Myocyte (in vitro differentiated cells): ENCODE measurements at places on chromosomes 6 and 20.

DNA sequence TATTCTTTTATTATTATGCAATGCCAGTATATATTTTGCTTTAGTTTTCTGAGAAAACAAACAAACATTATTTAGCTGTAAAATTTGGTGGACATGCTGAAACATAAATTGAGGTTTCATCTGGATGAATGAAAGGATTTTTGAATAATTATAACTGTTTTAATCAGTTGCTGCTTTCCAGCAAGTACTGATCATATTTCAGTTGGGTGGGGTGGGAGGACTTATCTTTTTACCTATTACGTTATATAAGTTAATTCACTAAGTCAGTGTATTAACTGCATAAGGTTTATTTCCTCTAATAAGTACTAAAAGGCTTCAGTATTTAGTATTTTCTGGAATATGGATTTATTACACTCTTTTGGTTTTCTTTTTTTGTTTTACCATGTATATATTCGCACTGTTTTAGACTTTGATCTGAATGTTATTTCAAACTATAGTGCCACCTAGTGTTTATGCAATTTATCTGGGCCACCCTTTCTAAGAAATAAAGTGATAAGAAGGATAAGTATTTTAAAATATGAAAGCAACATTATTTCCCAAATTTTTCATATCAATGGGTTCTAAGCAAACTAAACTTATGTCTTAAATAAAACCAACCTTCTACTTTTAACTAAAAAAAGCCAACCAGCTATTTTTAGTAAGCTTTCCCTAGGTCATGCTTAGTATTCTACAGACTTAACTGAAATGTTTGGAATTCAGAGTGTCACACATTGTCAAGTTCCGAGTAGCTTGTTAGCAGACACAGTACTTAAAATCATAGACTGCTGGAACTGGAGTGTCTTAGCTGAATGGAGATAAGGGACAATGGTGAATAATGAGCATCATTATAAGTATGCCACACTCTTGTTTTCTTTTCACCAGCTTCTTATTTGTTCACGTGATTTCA, 105.4 kb upstream of the MCHR2 start:
- peak; percentile 56 for DNase-seq

GRCh38 chr6:36727505-36728021, 29.9 kb downstream of the RAB44 start:
- peak; percentile 35 for DNase-seq

GRCh38 chr20:41219824-41220223, 82.5 kb downstream of the PLCG1 start:
- no peak for DNase-seq

- DNase-seq, result no peak
These were observed 160.5 kb upstream of the KCNG1 start for GRCh38 chr20:51183451-51183850.

- no peak for DNase-seq
These were observed 26.8 kb downstream of the SLC16A10 start for GRCh38 chr6:111114087-111114443.

- DNase-seq, result no peak
These were observed 304.7 kb upstream of the RGS17 start for GRCh38 chr6:153435787-153436186.

DNA sequence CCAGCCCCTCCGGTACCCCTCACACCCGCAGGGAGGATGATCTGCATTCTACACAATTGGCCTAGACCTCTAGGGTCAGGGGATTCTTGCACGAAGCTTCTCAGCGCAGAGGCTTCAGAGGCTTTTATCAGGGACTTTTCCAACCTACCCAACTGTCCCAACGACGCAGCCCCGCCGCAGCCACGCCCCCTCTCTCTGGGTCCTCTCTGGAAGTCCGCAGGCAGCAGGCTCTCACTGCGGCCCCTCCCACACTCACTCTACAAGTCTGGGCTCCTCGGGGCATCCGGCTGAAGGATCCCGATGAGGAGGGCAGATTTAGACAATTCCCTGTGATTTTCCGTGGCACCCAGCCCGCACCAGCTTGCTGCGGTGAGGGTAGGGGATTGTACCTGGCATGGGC, 227.7 kb upstream of the RNF24 start:
- no peak for DNase-seq

- peak; percentile 36 for DNase-seq
These were observed 23.7 kb downstream of the SERPINB1 start for GRCh38 chr6:2817903-2818443.

GRCh38 chr6:37623666-37624065, 74.0 kb downstream of the MDGA1 start:
- DNase-seq, result no peak

DNA sequence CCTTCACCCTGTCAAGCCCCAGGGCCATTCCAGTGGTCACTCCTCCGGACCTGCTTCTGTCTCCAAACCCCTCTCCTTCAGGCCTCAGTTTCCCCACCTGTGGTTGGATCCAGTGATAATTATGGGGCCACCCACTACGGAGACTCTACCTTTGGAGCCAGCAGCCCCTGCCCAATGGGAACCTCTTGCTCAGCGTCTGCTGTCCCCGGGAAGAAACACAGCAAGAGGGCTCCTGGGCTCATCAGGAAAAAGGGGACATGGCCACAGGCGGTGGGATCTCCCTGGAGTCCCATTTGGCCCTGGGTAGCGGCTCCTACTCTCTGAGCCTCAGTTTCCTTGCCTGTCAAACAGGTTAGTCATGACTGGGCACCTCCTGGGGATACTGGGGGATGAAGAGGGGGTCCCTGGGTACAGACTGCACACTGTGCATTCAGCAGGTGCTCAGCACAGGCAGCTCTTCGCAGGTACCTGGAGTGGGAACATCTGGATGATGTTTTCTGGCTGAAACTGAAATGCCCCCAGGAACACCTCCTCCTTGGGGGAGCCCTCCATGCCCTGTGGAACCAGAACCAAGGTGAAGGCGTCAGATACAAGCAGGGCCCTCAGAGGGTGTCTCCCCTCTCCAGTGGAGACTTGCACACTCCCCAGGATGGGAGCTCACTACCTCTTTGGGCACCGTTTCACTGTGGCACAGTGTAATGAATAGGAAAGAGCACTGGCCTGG, 19.4 kb downstream of the SUN5 start:
- DNase-seq, result no peak

DNA sequence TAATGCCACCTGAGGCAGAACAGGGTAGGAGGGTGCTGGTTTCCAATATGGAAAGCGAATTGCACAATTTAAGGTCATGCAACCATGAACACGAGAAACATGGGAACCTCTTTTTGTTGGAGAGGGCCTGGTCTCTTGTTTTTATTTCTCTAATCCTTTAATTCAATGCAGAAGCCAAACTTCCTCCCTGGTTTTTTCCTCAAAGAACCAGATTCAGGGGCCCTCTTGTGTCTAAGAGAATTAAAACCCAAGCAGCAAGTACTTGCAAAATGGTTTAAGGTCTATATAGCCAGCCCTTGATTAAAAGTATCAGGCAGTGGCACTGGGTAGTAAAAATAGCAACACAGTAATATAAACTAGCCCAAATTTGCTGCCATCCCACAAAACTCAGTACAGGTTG, 19.5 kb downstream of the GSTA4 start:
- DNase-seq, result no peak

GRCh38 chr6:28003059-28003458, 46.0 kb downstream of the OR2B6 start:
- no peak for DNase-seq

DNA sequence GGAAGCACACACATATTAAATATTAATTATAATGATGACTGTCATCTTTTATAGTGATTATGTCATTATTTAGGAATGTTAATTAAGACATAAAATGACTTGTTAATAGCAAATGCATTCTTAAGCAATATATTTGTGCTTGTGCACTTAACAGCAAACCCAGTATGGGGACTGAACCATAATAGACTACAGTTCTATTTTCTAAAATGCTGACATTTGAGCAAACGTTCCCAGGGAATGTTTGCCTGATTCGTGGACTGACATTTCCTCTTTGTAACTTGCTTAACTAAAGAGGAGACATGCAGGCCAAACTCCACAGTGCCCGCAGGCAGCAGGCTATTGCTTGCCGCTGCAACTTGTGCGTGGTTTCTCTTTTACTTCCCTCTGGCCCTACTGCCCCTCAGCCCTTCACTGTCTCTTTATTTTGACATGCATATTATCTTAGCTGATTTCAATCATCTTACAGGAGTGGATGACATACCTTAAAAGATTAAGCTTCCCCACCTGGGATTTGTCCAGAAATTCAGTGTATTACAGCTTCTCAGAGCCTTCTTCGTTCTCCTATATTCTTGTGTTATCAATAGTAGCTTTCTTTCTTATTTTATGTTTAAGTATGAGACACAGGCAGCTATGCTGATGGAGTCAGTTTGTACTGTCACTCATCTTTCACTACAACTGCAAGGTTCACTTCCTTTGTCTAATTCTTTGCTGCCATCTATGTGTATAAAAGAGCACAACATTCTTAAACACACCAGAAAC, 141.5 kb downstream of the GMDS start:
- DNase-seq, result peak; percentile 66

GRCh38 chr6:108760126-108761050, 87.8 kb upstream of the ARMC2 start:
- DNase-seq, result peak; percentile 88

GRCh38 chr6:68711386-68712000, 76.4 kb downstream of the ADGRB3 start:
- DNase-seq, result no peak

DNA sequence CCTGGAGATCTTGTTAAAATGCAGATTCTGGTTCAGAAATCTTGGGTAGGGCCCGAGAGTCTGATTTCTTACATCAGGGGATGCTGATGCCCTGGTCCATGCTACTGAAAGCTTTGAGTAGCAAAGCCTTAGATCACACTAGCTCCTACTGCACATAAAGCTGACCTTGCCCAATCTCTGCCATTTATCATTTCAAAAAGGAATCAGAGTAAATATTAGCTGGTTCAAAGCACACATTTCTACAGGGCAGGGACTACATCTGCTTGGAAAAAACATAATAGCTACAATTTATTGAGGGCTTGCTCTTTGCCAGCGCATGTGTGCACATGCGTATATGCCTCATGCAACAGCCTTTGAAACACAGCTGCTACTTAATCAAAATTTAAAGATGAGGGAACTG, 440.4 kb upstream of the ARID1B start:
- no peak for DNase-seq

GRCh38 chr6:85580878-85581267, 12.8 kb downstream of the SNX14 start:
- peak; percentile 91 for DNase-seq

GRCh38 chr6:73671911-73672685, 18.3 kb upstream of the SLC17A5 start:
- DNase-seq, result peak; percentile 42

DNA sequence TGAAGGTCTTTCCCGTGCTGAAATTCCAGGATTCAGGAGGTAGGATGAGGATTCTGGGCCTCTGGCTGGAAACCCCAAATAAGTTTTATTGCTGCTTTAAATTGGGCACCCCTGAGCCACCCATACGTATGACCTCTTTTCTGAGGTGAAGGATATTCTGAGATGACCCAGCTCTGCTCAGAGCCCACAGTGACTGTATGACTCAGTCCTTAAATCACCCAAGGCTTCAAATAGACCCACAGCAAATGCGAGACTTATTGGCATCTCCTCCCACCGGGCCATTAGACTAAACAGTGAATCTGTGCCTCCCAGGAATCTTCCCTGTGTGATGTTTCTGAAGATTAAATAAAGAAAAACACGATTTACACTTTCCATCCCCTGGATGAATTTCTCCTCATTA, 9.5 kb downstream of the SIRPG start:
- peak; percentile 11 for DNase-seq

- DNase-seq, result peak; percentile 42
These were observed at the start of gene LHFPL5 for GRCh38 chr6:35804996-35805736. Gene LHFPL5 (plus strand): TSS chr6:35805352. CDS start chr6:35805671, 319 bp downstream.

- no peak for DNase-seq
These were observed 47.6 kb upstream of the NOTCH4 start for GRCh38 chr6:32271429-32271828.

DNA sequence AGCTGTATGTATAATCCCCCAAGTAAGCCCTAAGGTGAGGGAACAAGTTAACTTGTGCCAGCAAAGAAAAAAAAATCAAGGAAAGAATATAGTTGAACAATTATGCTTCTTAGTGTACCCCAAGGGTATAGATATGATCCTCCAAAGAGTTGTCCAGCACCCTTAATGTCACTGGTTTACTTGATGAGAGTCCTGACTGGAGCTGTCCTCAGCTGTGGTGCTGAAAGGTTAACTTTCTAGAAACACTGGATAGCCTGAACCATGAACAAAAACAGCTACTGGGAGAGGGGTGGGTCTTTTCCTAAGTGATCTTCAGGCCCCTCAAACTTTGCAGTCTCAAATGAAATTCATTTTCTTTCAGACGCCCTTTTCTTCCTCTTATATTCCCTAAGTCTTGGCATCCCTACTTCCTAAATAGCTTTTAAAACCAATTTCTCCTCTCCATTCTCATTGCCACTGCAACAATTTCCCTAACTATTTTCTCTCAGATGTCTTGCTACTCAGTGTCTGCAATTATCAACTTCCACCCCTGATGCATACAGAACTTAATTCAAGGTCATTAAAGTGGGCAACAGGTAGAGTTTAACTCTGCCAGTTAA, 83.5 kb upstream of the PROKR2 start:
- DNase-seq, result peak; percentile 69

DNA sequence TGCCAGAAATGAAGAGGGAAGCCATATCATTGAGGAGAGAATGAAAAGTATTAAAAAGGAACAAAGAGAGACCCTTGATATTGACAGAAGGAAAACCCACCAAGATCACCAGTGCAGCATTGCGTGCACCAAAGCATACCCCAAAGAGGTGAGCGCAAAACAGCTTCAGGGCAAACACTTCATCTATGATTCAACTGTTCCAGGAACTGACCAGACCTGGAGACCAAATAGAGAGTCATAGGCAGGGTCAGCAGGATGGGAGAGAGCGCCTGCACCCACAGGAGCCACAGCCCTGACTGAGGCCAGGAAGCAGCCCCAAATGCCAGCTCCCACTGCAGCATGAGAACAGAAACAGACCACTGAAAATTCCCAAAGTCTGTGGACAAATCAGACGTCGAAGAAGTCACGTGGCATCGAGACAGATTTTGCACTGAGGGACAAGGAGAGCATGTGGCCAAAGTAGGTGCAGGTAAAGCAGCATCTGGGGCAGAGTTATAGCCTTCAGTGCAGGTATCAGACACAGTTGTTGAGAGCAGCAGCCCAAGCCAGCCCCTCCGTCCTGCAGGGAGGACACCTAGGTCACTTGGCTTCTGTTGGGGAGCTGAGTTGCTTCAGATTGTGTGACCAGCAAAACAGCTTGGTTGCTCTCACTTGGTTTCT, 29.3 kb downstream of the CHRNA4 start:
- no peak for DNase-seq

- no peak for DNase-seq
These were observed 6.9 kb upstream of the HLA-A start for GRCh38 chr6:29935273-29935955.

- DNase-seq, result no peak
These were observed 49.7 kb downstream of the SYNE1 start for GRCh38 chr6:152587473-152587872.
